ENCODE measurements at places on chromosomes 7 and 10.

GRCh38 chr7:98235901-98236300 lies 16.1 kb downstream of the TECPR1 start:
- DNase-seq: no peak

DNA sequence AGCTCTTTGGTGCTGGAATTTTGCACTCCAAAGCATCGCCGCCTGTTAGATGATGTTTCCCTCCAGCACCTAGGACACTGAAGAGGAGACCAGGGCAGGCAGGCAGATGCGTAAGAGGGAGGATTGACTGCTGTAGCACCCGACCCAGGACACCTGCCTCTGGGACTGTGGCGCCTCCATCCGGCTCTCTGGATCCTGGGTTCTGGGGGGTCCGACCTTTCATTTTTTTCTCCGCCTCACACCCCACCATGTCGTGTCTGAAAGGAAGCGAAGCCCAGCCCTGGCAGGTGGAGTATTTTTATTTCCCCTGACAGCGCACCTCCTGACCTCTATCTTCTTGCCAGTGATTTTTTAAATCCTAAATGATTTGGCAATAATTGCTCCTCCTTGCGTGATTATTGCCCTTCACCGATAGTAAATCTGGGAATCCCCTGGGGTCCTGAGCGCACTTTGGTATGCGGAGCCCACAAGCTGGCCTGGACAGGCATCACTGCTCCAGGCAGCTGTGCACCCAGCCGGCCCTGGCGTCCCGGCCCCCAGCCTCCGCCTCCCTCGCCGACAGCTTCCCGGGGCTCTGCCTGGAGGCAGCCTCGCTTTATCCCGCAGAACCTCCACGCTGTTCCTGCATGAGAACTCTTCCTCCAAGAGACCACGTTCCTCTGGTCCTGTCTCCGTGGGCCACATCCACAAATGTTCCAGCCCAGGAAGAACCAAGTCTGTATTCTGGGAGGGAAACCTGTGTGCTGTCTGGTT lies 48.4 kb downstream of the LHPP start:
- DNase-seq: no peak

GRCh38 chr7:55246171-55246570 lies 119.0 kb upstream of the LANCL2 start:
- DNase-seq: no peak

- no peak for DNase-seq
These were observed 69.8 kb downstream of the MAD1L1 start for GRCh38 chr7:2162959-2163358.

DNA sequence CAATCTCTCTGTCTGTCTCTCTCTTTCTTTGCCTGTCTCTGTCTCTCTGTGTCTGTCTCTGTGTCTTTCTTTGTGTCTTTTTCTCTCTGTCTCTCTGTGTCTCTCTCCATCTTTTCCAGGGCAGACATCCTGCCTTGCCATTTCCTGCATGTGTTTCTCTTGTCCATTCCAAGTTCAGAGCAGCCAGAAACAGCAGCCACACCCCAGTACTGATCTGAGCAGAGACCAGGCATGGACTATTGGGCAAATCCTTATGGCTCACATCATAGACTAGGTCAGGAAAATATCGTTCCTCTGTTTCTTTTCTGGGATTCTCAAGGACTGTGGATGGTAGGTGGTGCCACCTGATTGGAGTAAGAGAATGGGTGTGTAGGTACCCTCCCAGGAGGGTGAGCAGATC lies 95.8 kb downstream of the RAMP3 start:
- no peak for DNase-seq

DNA sequence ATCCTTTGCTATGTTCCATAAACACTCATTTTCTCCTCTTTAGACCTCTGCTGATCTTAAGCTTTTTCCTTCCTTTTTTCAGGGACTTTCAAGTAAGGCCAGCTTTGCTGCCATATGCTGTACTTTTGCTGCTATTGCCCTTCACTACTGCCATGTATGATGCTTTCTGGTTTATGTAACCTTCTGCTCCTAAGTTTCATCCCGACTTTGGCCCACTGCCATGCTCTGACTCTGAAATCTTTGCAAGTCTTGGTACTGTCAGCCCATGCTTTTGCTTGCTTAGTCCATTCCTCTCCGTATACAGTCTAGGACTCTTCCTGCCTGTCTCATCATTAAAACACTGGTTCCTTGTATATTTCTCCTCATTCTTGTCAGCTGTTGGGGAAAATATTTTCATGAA lies 152.4 kb downstream of the RNF133 start:
- no peak for DNase-seq

DNA sequence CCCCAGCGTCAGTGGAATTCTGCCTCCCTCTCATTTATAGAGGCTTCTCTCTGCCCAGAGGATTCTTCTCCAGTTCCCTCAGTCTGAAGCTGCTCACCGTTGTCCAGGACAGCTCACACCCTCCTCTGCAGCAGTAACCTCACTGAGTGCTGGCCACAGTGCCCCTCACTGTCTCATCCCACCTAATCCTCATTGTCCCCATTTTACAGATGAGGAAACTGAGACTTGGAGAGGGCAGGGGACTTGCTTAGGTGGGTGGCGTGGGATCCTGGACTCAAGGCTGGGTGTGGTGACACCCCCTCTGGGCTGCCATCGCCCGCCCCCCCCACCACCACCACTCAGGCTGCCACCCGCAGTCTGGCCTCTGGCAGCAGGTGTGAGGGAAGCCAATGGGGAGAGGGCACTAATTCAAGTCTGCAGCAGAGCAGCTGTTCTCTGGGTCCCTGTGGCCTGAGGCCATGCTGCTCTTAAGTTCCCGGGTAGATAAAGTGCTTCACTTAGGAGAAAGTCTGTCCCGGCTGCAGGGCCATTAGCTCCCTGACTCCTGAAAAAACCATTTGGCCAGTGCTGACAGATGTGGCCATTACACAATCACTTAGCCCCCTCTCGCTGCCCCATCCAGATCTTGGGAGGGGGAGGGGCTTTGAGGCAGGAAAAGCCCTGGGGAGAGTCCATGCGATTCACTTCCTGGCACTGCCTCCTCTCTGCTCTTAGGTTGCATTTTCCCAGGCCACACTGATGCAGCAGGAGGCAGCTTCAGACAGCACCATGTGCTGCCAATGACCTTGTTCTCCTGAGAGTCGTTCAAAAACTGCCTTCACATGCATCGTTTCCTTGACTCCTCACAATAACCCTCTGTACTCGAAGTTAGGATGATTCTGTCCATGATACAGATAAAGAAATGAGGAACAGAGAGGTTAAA lies 36.3 kb downstream of the DRGX start:
- no peak for DNase-seq

GRCh38 chr7:50684011-50684712 lies 98.5 kb downstream of the GRB10 start:
- no peak for DNase-seq

DNA sequence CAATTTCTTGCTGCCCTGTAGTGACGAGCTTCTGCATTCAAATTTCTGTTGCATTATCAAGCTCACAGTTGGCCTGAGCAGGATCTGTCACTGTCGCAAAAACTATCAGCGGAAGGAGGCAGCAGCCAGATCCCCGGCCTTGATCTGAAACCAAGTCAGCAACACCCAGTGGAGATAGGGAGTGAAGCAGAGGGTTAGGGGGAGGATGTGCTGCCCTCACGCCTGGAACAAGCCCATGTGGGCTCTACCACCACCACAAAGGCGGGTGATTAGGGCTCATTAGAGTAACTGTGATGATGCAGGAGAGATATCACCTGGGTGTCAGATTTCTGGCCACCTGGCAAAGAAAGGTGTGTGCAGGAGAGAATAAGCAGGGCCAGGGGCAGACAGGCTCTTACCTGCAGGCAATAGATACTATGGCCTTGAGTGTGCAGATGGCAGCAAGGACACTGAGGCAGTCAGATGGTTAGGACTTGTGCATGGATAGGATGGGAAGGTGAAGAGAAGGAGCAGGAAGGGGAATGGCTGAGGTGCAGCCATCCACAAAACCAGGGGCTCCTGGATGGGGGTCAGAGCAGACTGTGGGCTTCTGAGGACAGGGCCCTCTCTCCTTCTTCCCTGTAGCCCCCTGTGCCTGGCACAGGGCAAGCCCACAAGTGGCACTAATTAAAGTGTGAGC lies 417.3 kb downstream of the RPS24 start:
- no peak for DNase-seq

DNA sequence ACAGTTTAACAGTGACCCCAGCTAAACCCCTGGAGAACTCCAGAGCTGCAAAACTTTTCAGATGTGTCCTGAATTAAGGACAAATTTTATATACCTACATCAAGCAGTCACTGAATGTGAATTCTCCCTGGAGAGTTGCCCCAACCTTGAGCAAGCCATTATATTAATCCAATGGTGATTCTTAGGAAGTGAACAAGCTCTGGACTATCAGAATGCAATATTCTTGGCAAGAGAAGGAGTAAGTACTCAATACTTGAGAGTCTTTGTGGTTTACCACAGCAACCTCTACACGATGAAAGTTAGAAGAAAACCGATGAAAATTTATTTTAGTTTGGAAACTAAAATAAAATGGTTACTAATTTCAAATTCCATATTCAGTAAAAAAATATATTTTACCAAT lies 19.3 kb upstream of the ZNF365 start:
- DNase-seq: no peak

- DNase-seq: no peak
These were observed 212.4 kb upstream of the BMPER start for GRCh38 chr7:33692956-33693355.

GRCh38 chr10:58576751-58577436 lies 64.2 kb downstream of the BICC1 start:
- DNase-seq: no peak

GRCh38 chr10:86500846-86501245 lies 20.7 kb downstream of the WAPL start:
- no peak for DNase-seq

- DNase-seq: no peak
These were observed 34.3 kb downstream of the LRRC18 start for GRCh38 chr10:48905311-48905710.

DNA sequence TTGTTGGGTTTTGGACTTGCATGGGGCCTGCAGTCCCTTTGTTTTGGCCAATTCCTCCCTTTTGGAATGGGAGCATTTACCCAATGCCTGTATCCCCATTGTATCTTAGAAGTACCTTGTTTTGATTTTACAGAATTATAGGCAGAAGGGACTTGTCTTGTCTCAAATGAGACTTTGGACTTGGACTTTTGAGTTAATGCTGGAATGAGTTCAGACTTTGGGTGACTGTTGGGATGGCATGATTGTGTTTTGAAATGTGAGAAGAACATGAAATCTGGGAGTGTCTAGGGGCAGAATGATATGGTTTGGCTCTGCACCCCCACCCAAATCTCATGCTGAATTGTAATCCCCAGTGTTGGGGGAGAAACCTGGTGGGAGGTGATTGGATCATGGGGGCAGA lies 76.8 kb upstream of the MKI67 start:
- no peak for DNase-seq

GRCh38 chr10:16545116-16545736 lies 23.5 kb upstream of the C1QL3 start:
- DNase-seq: no peak

DNA sequence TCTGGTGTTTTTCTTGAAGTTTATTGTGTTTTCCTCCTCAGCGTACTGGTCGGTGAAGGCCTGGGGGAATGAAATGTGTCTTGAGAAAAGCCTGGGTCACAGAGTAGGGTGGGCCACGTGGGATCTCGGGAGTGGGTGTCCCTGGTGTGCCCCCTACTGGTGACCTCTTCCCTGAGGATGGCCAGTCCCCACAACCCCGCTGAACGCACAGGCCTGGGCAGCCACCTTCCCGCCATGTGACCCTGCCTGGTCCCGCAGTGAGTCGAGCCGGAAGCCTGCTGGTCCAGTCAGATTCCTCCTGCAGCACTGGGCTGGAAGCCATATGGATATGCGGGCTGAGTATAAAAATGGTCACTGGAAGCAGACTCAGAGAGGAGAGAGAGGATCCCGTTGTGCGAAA lies 52.9 kb upstream of the GNA12 start:
- no peak for DNase-seq

DNA sequence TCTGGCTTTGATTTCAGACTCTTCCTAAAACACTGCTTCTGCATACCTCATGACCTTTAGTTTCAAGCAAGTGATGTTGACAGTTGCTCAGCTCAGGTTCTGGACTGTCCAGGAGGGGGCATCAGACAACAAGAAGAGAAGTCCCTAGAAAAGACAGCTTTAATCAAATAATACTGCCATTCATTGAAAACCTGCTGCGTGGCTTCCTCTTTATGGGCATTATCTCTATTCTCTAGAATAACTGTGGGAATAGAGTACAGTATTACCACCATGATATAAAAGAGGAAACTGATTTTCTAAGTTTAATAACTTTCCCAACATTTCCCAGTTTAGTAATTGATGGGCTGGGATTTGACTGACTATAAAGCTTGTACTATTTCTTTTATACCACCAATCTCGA lies 170.4 kb downstream of the SNX13 start:
- no peak for DNase-seq

DNA sequence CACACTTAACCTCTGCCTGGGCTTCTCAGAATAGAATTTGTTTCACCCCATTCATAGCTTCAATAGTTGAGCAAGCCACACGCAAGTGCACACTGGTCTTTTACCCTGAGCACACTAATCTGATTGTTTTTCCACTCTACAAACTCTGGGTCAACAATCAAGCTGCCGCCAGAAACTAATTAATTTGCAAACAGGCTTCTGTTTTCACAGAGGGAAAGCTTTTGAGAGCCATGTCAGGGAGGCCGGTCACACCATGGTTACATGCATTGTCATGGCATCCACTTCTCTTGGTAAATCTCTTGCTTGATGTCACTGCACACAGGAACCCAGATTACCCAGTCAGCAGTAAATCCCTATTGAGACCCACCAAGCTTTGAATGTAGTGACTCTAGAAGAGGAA lies 154.2 kb downstream of the SEMA3A start:
- no peak for DNase-seq

- no peak for DNase-seq
These were observed 83.9 kb downstream of the PIP4K2A start for GRCh38 chr10:22630234-22631174.

DNA sequence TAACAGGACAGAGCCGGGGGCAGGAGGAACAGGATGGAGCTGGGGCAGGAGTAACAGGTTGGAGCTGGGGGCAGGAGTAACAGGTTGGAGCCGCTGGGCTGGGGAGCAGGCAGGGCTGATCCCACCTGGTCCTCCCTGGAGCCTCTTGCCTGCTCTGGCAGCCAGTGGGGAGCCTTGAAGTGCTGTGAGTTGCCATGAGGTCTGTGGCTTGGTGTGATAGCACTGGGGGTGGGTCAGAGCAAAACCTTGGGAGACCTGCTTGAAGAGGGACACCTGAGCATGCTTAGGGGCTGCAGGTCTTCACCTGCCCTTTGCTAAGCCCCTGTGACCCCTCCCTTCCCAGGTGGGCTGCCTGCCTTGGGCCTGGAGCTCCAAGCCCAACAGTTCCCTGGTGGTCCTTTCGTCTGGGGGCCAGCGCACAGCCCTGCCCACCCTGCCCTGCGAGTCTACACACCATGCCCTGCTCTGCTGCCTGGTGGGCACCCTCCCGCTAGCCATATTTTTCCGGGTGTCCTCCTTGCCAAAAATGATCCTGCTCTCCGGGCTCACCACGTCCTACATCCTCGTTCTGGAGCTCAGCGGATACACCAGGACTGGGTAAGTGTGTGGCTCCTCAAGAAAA lies 111.6 kb downstream of the ADCY1 start:
- DNase-seq: no peak

- no peak for DNase-seq
These were observed 50.8 kb downstream of the CDK13 start for GRCh38 chr7:40000734-40001315.

Data from cortex of kidney (tissue), 1 donor.